Activated CD8-positive, alpha-beta T cell treated with anti-CD3 and anti-CD28 coated beads for 36 hours (primary cell): ENCODE measurements at places on chromosomes 4 and X. TPM values are rescaled to one million over a fixed set of nuclear protein-coding genes. Genes with fewer than 3 reads are reported as not detected.

MORC4 gene
- 8.2 TPM for total RNA-seq

MPP1 gene
- total RNA-seq = 22.5 TPM

FAAH2 gene
- 1.7 TPM for total RNA-seq

YIPF7 gene
- total RNA-seq = not detected

YTHDC1 gene
- total RNA-seq = 75.4 TPM

NR0B1 gene
- total RNA-seq = not detected

GPR50 gene
- total RNA-seq = not detected

KLKB1 gene
- not detected for total RNA-seq

LETM1 gene
- 53.2 TPM for total RNA-seq

TCEAL7 gene
- total RNA-seq = not detected

LRRC66 gene
- not detected for total RNA-seq

SGMS2 gene
- total RNA-seq = 0.40 TPM

GNRHR gene
- not detected for total RNA-seq

FAM9B gene
- not detected for total RNA-seq

FGG gene
- total RNA-seq = not detected

PABPC4L gene
- total RNA-seq = not detected
